Activated CD4-positive, alpha-beta T cell treated with anti-CD3 and anti-CD28 coated beads, Interleukin-2, Interleukin-6, amounts not matched to agents 100 ng/mL and 50 ng/mL, durations not matched to agents 16 hours and 8 hours (primary cell): ENCODE measurements at places on chromosomes 11 and 22.

GRCh38 chr11:61787928-61788491 is 4.4 kb downstream of the TMEM258 start:
- DNase-seq, result peak; percentile 37

- no peak for DNase-seq
Observed at GRCh38 chr11:21814169-21814568, 378.7 kb upstream of the ANO5 start.

DNA sequence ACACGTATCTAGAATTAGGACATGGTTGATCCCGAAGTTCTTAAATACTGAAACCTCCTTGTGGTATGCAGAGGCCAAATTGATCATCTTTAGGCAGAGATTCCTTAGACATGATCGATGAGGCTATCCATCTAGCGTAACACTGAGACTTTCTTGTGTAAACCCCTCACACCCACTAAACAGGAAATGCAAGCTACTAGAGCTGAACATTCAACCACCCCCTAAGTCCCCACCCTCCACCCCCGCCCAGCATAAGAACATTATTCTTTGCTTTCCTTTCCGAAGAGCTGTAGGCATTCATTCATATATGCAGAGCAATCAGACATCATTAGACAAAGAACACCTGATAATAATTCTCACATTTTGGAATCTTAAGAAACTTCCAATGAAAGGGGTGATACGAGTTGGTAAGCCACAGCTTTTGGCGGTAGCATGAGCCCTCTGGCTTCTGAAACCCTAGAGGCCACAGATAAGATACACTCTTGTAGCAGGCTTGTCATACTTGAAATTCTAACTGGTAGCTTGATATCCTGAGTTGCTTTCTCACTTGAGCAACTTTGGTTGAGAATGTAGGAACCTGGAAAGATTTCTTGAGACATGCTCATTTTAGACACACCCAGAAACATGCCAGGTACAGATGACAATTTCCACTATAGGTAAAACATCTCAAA is 42.2 kb downstream of the FLI1 start:
- DNase-seq, result peak; percentile 54

- no peak for DNase-seq
Observed at GRCh38 chr11:20047006-20047768, 113.1 kb downstream of the DBX1 start.

- DNase-seq, result no peak
Observed at GRCh38 chr11:116828632-116829524, 829 bp upstream of the APOC3 start.

DNA sequence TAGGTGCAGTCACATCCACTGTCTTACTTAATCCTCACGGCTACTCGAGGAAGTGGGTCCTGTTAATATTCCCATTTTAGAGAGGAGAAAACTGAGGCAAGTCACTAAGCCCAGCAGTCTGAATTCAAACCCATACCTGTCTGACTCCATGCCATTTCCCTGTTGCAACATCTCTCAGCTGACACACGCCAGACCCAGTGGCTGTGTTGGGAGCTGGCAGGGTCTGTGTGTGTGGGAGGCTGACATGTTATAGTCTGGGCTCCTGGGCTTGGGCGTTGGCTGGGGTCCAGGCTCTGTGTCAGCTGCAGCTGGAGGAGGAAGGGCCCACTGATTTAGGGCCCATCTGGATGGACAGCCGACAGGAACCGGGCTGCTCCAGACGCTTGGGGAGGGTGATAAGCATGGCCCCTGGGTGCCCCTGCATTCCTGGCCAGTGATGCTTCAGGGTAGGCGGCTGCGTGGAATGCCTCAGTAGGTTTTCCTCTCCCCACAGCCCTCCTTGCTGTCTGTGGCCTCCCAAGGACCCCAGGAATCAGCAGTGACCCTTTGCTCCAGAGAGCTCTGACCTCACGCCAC is 562.5 kb downstream of the MN1 start:
- no peak for DNase-seq

DNA sequence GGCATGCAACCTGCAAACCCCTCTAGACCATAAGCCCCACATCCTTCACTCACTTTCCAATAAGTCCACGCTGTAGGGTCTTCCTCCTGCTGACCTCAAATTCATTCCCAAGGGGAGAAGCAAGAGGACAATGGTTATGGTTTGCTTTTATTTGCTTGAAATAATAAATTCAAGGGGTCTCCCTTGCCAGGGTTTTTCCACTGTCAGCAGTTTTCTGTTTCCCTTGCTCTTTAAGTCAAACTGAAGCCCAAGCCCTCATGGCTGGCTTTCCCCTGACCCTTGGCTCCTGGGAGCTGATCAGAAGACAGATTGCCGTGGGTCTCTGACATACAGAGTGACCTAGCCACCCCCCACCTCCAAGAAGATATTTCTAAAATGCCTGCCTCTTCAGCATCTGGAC is 3.9 kb downstream of the SLC1A2 start:
- DNase-seq, result no peak

- DNase-seq, result no peak
Observed at GRCh38 chr11:66262191-66262590, 6.2 kb upstream of the RAB1B start.

- no peak for DNase-seq
Observed at GRCh38 chr11:111447112-111447471, 65.1 kb downstream of the BTG4 start.

- DNase-seq, result no peak
Observed at GRCh38 chr11:119154178-119154577, 5.3 kb downstream of the ABCG4 start.

DNA sequence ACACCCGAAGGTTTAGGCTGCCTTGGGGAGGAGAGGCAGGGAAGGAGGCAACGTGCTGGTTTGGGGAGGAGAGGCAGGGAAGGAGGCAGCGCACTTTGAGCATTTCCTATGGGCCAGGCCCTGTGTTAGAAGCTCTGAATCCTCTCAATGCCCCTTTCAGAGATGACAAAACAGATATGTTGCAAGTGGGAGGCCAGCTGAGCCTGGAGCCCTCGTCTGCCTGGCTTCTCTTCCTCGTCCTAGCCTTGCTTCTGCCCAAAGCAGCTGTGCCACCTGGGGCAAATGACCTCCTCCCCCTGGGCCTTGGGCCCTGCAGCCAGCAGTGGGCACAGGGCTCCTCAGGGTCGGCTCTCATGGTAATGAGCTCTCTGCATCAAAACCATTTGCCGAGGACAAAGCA is 15.3 kb upstream of the LRRC32 start:
- DNase-seq, result no peak

DNA sequence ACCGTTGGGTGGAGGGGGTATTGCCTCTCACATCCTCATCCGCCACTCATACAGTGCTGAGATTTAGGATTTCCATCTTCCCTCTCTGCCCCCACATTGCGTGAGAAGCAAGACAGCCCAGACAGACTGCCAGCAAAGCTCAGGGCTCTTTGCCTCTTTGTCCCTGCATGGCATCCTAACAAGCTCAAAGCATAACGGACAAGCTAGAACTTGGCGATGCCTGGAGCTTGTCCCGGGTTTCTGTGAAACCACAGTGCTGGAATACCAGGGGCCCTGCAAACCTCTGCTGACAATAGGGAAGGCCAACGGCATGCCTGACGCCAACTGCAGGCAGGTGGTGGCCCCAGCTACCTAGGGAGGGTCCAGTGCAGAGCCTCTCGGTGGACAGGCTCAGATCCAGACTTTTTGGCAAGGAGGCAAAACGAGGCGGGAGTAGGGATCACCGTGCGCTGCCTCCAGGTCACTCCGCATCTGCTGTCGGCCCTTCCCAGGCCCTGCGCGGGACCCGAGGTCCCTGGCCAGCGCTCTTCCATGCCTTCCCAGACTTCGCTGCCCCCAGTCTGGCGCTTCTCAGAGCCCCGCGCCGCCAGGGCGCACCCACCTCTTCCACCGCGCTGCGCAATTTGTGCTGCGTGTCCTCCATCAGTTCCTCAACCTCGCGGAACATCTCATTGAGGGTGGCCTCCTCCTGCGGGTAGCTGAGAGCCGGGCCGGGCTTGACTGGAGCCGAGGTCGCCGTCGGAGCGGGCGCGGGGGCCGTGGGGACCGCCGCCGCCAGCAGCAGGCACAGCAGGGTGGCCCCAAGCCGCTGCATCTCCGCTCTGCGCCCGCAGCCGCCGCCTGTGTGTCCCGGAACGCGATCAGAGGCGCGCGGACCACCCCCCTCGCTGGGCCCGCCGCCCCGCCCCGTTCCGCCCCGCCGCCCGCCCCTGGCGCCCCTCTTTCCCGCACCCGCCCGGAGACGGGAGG is at the start of gene DKK3:
Gene DKK3, minus strand, starts transcription at position 858 of the 969 bp plus-strand sequence. Its CDS starts 44 bp downstream, at position 814.
- no peak for DNase-seq

DNA sequence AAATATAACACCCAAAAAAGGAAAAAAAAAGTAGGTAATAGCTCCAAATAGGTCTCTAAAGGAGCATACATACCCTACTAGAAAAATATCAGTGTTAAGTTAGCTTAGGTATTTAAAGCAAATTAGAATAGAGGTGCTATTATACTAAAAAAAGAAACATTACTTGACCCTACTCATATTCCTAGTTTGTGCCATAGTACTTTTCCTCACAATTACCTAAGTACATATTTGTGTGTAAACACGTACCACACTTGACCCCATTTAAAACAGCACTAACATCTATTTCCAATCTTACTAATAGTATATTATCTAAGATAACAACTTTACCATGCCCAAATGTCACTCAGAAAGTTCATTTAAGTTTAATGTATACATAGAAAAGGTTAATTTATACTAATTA is 57.7 kb downstream of the PICALM start:
- DNase-seq, result no peak

DNA sequence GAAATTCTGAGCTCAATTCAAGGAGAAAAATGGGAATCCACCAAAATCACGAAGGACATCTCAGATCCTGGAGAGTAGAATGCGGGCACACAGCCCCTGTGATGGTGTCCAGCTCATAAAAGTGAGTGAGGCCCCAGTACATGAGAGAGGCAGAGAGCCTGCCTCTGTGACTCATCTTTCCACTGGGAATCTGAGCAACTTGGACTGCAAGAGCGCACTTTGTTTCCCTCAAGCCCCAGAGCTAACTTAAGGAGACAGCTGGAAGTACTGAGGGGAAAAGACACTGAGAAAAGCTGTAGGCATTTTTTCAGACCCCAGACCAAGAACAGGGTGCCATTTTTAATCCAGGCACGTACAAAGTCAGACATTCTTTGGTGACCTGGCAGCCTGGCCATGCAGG is 273.7 kb downstream of the C11orf87 start:
- DNase-seq, result no peak

DNA sequence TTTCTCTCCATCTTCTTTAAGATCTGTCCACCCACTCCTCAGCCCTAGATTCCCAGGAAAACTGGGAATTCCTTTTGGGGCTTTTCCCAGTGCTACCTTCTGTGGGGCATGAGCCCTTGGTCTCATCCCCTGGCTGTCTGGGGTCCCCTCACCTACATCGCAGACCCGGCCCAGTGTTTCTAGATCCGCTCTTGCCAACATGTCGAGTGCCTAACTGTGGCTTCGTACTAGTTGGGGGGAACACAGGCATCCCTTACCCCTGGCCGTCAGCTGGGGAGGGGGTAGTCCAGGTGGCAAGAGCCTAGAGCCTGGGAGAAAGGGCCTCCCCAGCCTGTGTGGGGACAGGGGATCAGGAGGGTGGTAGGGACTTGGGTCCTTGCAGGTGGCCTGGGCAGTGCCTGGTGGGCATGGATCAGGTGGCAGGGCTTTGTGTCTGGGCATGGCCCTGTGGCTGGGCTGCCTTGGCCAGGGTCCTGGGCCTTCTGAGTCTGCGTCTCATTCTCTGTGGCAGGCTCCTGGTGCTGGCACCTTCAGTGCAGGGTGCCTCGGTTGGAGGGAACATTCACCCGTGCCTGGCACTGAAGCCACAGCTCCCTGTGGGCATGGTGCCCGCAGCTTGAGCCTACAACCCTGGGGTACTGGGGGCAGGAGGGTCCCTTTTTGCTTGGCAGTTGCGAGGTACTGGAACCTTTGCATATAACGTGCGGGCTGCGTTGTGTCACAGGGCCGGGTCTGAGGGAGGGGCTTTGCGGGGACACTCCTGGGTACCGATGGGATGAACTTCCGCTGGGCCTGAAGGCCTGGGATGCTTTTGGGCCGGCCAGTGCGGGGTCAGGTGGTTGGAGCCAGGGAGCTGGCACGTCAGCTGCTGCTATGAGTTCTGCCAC is 4.1 kb downstream of the KCNQ1 start:
- DNase-seq, result no peak

DNA sequence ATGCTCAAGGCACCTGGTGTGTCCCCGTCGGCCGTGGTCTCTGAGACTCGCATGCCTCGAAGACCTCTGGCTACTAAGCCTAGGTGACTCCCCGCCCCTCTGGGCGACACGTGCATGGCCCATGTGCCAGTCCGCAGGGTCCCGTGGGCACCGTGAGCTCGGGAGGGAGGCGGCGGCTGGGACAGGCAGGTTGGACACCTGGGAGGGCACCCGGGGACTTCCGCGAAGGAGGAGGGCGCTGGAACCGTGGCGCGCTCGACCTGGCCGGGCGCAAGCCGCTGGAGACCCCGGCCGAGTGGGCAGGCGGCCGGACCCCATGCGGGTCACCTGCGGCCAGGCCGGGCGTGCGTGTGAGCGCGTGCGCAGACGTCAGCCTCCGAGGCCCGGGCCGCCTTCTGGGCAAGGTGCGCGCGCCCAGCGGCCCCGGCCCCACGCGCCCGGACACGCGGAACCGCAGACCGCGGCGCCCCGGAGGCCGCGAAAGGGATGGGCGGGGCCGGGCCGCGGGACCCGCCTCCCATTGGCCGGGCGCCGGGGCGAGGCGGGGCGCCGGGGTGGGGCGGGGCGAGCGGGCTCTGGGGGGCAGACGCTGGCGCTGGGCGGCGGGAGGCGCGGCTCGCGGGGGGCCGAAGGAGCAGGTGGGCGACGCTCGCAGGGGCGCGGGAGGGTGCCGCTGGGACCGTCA is 579 bp upstream of the RASD2 start:
- DNase-seq, result peak; percentile 61

DNA sequence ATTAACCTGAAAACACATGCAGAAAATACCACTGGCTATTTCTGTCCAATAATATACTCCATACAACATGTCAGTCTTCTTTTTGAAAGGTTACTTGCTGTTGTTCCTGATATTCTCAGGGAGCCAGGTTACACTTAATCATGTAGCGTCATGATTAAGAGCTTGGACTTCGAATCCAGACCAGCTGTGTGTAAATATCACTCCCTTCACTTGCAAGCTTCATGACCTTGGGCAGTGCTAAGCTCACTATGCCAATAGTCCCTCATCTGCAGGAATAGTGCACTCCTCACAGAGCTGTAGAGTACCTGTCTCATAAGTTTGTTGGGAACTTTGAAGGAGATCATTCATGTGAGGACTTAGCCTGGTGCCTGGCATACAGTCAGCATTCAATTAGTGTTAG is 1.9 kb downstream of the HTR3B start:
- DNase-seq, result no peak

- DNase-seq, result no peak
Observed at GRCh38 chr22:38653741-38654140, 2.5 kb downstream of the FAM227A start.

GRCh38 chr11:59555601-59556114 is 44.3 kb downstream of the OR4D9 start:
- no peak for DNase-seq

GRCh38 chr11:111301842-111302118 is 3.4 kb downstream of the POU2AF3 start:
- no peak for DNase-seq

GRCh38 chr11:21892736-21893564 is 299.9 kb upstream of the ANO5 start:
- DNase-seq, result no peak

- no peak for DNase-seq
Observed at GRCh38 chr11:124277207-124277606, 21.0 kb downstream of the OR8G5 start.
